ENCODE measurements at places on chromosomes 5 and 9. TPM values are rescaled to one million over a fixed set of nuclear protein-coding genes. Genes with fewer than 3 reads are reported as not detected.

DNA sequence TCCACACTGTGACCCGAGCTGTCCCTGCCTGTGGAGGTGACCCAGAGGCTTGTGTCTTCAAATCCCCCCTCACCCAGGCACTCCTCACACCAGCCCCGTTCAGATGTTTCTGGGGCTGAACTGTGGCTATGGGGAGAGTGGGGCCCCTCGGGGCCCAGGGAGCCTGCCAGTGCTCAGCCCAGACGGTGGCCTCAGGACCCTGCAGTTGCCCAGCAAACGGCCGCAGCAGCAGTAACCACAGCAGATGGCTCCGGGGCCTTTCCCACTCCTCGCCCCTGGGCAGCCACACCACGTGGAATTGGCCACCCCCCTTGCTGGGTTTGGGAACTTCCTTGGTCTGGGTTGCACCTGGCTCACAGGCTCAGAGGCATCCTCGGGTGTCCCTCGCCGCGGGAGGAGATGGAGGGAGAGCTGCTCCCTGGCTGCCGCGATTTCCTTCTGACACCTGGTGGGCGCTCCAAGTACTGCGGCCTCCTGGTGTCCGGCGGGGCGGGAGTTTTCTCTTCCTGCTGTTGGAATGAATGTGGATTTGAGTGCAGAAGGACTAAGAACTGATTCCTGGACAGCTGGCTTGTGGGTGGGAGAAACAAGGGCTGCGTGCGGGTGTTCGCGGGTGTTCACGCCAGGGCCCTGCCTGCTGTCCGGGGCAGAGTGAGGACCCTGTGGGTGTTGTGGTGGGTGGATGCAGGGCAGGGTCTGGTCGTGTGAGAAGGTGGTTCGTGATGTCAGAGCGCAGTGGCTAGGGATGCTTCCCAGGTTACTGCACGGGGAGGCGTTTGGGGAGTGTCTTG is 97.5 kb downstream of the COL5A1 start:
- DNase-seq = peak; percentile 76

GRCh38 chr5:95801961-95802360 is 20.6 kb downstream of the GLRX start:
- DNase-seq = no peak

- DNase-seq = no peak
Observed at GRCh38 chr5:169554251-169554650, 29.3 kb upstream of the SPDL1 start.

DNA sequence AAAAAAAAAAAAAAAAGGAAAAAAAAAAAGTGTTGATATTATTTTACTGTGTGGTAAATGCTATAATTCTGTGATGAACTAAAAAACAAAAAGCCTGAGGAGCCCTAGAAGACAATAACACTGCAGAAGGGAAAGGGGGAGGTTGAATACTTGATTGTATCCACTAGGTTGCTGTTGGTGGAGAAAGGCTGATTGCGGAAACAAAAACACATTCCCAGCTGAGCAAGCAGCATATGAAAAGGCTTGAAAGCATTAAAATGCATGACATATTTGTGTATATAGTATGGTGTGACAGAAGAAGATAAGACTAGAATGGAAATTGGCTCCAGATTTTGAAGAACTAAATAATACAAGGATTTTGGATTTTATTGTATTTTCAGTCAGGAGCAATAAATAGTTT is 8.9 kb downstream of the RABGAP1 start:
- DNase-seq = no peak

GRCh38 chr5:174409070-174409469 is 315.3 kb upstream of the MSX2 start:
- DNase-seq = no peak

DNA sequence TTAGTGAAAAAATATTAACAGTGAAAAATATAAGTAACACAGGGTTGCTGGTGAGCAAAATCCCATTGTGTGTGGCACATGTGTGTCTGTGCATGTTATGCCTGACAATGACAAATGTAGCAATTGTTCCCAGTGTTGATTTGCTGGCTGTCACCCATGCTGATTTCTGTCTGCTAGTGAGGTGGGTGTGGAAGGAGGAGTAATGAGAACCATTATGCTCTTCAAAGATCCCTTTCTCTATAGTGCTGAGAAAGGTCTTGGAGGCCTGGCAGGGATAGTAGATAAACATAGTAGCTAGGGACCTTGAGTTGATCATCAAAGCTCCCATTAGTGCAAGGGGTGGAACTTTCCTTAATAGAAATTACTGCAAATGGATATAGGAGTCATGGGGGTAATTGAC is 152.5 kb upstream of the CLINT1 start:
- DNase-seq = no peak

DNA sequence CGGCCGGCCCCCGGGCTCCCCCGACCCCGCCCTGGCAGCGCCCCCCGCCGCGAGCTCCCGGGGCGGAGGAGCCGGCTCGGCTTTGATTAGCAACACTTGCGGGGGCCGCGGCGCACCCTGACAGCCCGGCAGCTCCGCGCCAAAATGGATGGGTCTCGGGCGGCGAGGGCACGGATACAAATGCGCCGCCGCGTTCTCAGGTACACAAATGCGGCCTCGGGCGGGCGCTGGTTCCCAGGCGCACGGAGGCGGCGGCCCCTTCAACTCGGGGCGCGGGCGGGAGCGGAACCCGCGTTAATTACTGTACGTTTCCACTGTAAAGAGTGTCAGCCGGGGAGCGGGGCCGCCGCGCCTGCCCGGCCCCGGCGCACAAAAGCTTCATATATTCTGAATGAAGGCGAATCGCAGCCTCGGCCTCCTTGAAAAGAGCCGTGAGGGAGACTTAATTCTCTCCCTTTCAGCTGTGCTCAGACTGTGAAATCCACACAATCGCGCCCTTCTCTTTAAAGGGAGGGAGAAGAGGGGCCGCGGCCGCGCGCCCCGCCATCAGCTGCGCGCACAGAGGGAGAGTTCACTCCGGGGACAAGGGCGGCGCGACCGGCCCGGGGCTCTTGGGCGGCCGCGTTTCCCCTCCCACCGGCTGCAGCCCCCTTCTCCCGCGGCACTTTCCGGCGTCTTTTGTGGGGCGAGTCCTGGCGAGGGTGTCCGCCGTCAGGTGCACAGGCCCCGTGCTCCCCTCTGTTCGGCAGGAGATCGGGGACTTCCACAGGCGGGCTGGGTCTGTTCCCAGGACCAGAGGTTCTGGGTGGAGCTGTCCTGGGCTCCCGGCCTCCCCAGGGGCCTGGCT is 27.0 kb downstream of the MSX2 start:
- no peak for DNase-seq

DNA sequence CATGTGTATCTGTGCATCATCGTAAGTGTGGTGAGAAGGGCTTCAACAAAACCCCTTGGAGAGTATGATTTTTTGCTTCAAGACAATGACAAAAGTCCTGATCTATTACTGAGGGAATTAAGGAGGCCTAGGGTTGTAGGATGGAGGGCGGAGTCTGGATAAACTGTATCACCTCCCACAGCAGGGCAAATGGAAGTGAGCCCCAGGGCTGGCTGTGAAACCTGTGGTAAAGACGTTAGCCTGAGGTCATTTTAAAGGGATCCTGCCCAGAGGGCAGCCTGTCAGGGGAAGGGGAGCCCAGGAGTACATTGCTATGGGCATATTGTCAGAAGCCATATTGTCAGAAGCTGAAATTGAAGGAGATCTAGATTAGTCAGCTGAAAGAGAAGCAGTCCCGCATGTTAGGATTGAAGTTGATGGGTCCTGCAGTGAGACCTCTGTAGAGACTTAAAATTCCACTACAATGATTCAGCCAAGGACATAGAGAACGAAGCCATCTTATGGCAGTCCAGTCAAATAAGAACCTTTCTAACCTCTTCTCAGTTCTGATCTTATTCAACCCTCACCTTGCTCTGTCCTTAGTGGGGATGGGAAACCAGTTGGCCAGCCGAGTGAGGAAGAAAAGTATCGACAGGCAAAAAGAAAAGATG is 26.9 kb downstream of the ADGRV1 start:
- no peak for DNase-seq

DNA sequence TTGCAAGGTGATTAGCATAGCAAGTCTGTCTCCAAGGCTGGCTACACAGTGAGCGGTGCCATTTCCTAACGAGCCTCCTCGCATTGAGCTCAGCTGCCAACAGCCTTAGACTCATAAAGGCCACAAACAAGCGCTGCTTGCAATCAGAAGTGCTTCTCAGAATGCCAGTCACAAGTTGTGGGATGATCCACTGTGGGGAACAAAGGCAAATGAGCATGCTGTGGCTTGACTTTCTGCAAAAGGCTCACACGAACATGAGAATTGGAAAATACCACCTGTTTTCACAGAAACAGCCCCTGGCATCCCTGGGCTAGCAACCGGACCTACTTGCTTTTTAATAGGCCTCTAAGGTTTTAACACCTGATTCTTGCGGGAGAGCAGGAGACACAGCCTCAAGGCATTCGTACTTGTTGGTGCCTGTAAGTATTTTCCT is 215.5 kb downstream of the FANCC start:
- no peak for DNase-seq

- no peak for DNase-seq
Observed at GRCh38 chr9:69326261-69326660, 1.2 kb downstream of the ENTREP1 start.

DNA sequence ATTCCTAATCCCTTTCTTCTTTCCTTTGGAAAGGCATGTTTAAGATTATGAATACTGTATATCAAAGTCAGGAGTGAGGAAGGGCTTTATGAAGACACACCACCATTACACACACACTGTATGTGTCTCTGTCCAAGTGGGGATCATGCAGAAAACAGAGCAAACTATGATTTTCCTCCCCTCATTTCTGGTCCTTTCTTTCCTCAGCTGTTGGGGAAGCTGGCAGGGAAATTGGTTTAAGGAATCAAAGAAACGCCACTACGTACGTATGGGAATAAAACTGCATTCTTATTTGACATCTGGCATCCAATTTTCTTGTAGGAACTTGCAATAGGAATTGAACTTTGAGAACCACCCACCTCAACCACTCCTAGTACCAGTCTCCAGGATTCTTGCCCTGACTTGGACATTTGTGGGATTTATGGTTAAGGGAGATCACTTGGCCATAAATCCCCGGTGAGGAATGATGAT is 125.8 kb downstream of the PDE4D start:
- DNase-seq = no peak

- peak; percentile 8 for DNase-seq
Observed at GRCh38 chr5:17436761-17437221, 61.2 kb upstream of the TAF11L2 start.

GRCh38 chr5:67283275-67283987 is 86.8 kb upstream of the CD180 start:
- no peak for DNase-seq

DNA sequence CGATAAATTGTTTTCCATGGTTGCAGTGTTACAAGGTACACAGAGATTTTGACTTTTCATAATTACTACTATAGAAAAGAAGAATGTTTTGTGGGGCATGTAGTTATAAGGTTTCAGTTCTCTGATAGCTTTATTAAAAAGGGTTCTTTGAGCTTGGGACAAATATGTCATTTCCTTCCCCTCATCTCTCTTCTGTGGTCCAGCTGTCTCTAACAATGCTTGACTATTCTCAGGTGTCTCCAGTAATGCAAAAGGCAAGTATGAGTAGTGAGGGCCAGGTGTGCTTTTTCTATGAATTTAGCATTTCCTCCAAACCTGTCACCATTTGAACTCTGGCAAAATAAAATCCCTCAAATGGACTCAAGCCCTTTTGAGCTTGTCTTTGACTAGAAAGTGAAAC is 84.3 kb downstream of the SLF1 start:
- DNase-seq = no peak

DNA sequence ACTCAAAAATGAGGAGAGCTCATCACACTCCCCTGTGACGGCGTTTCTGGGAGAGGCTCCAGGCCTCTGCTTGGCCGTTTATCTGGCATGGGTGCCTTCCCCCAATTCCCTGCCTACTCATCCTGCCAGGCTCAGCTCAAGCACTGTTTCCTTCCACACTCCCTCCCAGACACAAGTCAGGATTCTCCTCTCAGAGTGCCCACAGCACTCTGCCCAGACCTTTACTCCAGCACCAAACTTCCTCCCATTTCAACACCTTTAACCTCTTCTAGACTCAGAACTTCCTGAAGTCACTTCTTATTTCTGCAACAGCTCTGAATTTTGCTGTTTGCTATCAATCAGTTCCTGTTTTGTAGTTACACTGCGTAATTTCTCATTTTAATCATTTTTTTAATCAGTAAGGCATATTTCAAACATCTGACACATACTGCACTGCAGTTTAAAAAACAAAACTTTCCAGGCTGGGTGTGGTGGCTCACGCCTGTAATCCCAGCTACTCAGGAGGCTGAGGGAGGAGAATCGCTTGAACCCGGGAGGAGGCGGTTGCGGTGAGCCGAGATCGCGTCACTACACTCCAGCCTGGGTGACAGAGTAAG is 16.0 kb downstream of the TRMO start:
- no peak for DNase-seq

GRCh38 chr5:80569961-80570786 is at the start of gene ANKRD34B:
Gene ANKRD34B (minus strand): TSS chr5:80570280. CDS start chr5:80560019, 10,261 bp downstream.
- no peak for DNase-seq

DNA sequence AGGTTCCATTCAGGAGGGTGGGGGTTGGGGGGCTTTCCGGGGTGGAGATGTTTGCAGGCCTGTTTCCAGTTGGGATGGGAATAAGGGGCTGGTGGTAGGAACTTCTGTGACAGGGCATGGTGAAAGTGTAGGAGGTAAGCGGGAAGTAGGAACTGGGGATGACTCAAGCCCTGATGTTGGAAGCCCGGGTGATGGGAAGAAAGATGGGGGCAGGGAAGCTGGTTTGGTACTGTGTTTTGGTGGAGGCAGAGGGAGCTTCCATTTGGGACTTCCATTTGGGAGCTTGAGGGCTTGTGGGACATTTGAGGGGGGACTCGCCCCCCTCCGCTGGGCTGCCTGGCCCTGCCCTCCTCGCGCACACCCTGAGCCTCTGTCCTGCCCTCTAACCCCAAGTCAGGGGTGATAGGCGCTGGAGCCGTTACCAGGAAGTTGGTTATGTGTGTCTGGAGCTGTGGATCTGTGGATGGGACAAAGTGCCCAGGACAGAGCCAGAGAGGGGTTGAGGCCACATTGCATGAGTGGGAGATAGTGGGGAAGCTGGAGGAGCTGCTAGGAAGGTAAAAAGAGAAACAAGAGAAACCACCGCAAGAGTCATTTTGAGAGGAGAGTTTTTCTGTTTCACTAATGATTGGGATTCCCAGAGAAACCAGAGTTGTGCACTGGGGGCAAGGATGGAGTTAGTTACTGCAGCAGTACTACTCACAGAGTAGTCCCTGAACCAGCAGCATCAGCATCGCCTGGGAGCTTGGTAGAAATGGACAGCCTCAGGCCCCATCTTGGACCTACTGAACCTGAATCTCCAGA is 6.6 kb downstream of the RGS14 start:
- DNase-seq = no peak

GRCh38 chr5:140005145-140005591 is 37.9 kb downstream of the NRG2 start:
- no peak for DNase-seq

GRCh38 chr5:151257731-151258181 is 4.8 kb downstream of the GM2A start:
- DNase-seq = no peak

- no peak for DNase-seq
Observed at GRCh38 chr5:69105996-69106906, 12.4 kb downstream of the SLC30A5 start.

- peak; percentile 94 for DNase-seq
Observed at GRCh38 chr5:81851481-81852178, 100.7 kb upstream of the SSBP2 start.

Gene TERT
- total RNA-seq = not detected

Gene TMC1
- total RNA-seq = not detected

Gene SLC46A2
- 0.21 TPM for total RNA-seq

Gene TAF11L5
- not detected for total RNA-seq

Gene LMNB1
- 10.1 TPM for total RNA-seq

Gene GLRA1
- total RNA-seq = not detected

Gene IL17B
- total RNA-seq = 109 TPM

Gene GOLGA2
- 67.4 TPM for total RNA-seq

Gene LOX
- total RNA-seq = 15.3 TPM

Gene SPINK9
- total RNA-seq = not detected
